ENCODE measurements at places on chromosomes 7 and 10. TPM values are rescaled to one million over a fixed set of nuclear protein-coding genes. Genes with fewer than 3 reads are reported as not detected.

GRCh38 chr7:116315803-116316202, 105.5 kb downstream of the TES start:
- no peaks in the 10 kb centered on the region for H3K27me3 ChIP-seq
- H3K27ac ChIP-seq: no peak overlapping the region
- no peak overlapping the region for H3K4me3 ChIP-seq
- H3K4me1 ChIP-seq: peaks cover 5% of the 10 kb centered on the region
- DNase-seq: no peak

GRCh38 chr7:43164757-43165156, 52.3 kb downstream of the HECW1 start:
- H3K4me1 ChIP-seq: no peaks in the 10 kb centered on the region
- H3K36me3 ChIP-seq: no peaks in the 10 kb centered on the region
- no peak overlapping the region for H3K27ac ChIP-seq
- no peak overlapping the region for H3K4me3 ChIP-seq
- H3K27me3 ChIP-seq: no peaks in the 10 kb centered on the region

Gene GNGT1
- 0.11 TPM for total RNA-seq

Gene NUDT5
- total RNA-seq: 93.3 TPM

Gene ZNF485
- 4.3 TPM for total RNA-seq

GRCh38 chr10:90306187-90306586, 551.7 kb downstream of the HTR7 start:
- no peaks in the 10 kb centered on the region for H3K36me3 ChIP-seq
- H3K4me3 ChIP-seq: no peak overlapping the region
- peaks cover 7% of the 10 kb centered on the region for H3K4me1 ChIP-seq
- H3K27me3 ChIP-seq: no peaks in the 10 kb centered on the region

GRCh38 chr10:7274293-7274692, 136.5 kb downstream of the SFMBT2 start:
- DNase-seq: no peak
- no peaks in the 10 kb centered on the region for H3K27me3 ChIP-seq
- no peaks in the 10 kb centered on the region for H3K4me1 ChIP-seq
- no peak overlapping the region for H3K4me3 ChIP-seq

- no peak for DNase-seq
- H3K36me3 ChIP-seq: no peaks in the 10 kb centered on the region
- H3K27ac ChIP-seq: no peak overlapping the region
- no peak overlapping the region for H3K4me3 ChIP-seq
- no peaks in the 10 kb centered on the region for H3K27me3 ChIP-seq
These were observed 241.7 kb downstream of the MAGI2 start for GRCh38 chr7:79211724-79212123.

DNA sequence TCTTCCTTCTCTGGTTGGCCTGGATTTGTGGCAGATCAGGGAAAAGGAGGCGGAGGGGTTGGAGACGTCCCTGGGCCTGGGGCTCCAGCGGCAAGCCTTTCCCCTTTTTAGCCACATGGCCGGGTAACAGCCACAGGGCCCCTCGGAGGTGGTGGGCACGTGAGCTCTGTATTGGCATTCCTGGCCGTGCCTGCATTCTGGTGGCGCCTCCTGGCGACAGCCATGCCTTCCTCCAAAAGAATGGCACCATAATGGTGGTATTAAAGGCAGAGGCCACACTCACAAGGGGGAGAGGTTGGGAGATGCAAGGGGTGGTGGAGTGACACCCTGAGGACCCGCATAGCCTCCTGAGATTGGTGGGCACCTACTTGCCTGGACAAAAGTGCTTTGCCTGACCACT, 3.0 kb upstream of the AQP1 start:
- H3K4me1 ChIP-seq: peaks cover 8% of the 10 kb centered on the region
- DNase-seq: peak; percentile 90
- H3K27ac ChIP-seq: no peak overlapping the region
- H3K36me3 ChIP-seq: no peaks in the 10 kb centered on the region
- no peaks in the 10 kb centered on the region for H3K27me3 ChIP-seq
- no peak overlapping the region for H3K4me3 ChIP-seq

Gene CPA2
- total RNA-seq: 0.40 TPM

DNA sequence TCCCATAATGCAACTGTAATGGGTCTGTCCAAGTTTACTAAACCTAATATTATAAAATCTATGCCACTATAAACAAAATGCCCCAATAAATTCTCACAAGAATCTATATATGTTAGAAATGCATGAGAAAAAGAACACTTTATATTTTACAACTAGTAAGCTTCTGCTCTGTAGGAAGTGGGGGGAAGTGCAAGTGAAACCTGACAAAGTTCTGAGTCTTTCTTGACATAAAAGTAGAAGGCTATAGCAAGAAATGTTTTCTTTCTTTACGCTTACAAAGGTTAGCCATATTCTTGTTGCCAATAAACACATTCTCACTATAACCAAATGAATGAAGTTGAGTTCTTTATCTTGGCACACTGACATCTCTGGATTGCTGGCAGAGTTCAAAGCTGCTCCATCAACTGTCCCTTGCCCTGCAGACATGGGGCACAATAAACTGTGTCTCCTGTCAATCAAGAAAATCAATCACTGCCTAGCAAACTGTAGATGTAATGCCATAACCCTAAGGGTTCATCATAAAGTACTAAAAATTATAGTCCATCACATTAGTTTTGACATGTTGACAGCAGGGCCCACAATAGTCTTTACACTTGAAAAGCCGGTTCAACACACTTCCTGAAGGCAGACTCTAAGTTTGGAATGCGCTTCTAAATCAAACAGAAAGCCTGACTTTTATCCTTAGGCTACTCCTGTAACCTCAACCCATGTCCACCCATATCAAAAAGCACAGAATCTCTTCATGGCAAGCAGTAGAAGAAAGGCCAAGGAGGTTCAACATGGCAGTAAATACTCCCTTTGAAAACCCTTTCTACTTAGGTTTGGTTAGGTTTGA, 58.6 kb downstream of the TPK1 start:
- no peaks in the 10 kb centered on the region for H3K4me1 ChIP-seq
- DNase-seq: no peak
- H3K27me3 ChIP-seq: no peaks in the 10 kb centered on the region

Gene LRIT1
- 0.11 TPM for total RNA-seq

- no peak overlapping the region for H3K27ac ChIP-seq
- peaks cover 20% of the 10 kb centered on the region for H3K27me3 ChIP-seq
- peak; percentile 75 for DNase-seq
- H3K36me3 ChIP-seq: no peaks in the 10 kb centered on the region
- peaks cover 10% of the 10 kb centered on the region for H3K4me1 ChIP-seq
These were observed 803 bp downstream of the RAPGEF5 start for GRCh38 chr7:22356010-22356691.

DNA sequence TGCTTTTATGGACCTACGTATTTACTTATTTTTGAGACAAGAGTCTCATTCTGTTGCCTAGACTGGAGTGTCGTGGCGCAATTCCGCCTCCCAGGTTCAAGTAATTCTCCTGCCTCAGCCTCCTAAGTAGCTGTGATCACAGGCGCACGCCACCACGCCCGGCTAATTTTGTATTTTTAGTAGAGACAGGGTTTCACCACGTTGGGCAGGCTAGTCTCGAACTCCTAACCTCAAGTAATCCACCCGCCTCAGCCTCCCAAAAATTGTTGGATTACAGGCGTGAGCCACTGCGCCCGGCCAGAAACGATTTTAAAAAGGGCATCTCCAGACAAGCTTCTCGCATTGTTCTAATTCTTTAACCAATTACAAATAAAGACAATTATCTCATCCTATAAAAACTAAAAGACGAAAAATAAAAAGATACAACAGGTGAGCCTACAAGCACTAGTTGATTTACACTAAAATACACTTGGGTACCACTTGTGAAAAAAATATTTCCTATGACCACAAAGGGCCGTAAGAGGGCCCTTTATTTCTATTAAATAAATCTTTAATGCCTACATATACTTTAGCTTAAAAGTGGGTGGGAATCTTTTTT, 2.4 kb downstream of the TRA2A start:
- no peak for DNase-seq
- H3K27ac ChIP-seq: no peak overlapping the region
- H3K27me3 ChIP-seq: no peaks in the 10 kb centered on the region
- no peaks in the 10 kb centered on the region for H3K4me1 ChIP-seq
- H3K36me3 ChIP-seq: peaks cover 20% of the 10 kb centered on the region

Gene GRM8
- total RNA-seq: 1.8 TPM

GRCh38 chr7:20786779-20787659, at the start of gene SP8:
TSS of gene SP8 (minus strand) at chr7:20786886. CDS start at chr7:20786798, 88 bp downstream.
- H3K36me3 ChIP-seq: no peaks in the 10 kb centered on the region
- peaks cover 6% of the 10 kb centered on the region for H3K4me1 ChIP-seq
- peak; percentile 92 for DNase-seq

Gene GPR37
- total RNA-seq: 94.8 TPM

DNA sequence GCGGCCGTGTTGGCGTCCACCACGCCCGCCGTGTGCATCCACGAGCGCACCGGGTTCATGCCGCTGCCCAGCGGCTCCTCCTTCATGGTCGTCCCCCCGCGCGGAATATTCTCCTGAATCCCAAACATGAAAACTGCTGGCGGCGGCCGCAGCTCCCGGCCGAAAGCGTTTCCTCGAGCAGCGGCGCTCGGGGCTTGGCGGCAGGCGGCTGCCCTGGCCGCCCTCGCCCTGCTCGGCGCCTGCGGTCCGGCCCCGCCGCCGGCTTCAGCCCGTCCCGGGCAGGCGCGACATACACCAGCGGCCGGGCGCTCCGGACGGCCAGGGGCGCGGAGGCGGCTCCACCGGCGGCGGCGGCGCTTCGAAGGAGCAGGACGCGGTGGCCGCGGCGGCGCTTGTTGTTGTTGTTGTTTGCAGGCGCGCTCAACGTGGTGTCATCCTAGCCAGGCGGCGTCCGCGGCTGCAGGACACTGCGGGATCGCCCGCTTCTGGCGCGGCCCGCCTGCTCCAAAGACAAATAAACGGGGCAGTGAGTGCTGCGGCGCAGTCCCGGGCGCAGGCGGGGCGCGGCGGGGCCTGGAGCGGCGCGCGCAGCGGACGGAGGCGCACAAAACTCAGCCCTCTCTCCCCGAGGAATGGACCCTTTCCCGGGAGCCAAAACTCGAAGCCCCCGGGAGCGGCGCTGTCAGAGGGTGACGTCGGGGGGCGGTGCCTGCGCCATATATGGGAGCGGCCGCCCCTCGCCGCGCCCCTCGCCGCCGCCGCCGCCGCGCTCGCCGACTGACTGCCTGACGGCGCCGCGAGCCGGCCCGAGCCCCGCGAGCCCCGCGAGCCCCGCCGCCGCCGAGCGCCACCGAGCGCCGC, at the start of gene EBF3:
EBF3 (minus strand) TSS at position 634 of the 861 bp plus-strand sequence; CDS start at position 128, 506 bp downstream.
- peak; percentile 93 for DNase-seq
- peaks cover 91% of the 10 kb centered on the region for H3K27me3 ChIP-seq
- no peaks in the 10 kb centered on the region for H3K36me3 ChIP-seq
- peak within 1 kb of the TSS; percentile 76 for H3K4me3 ChIP-seq

GRCh38 chr7:133691727-133692610, 435.2 kb upstream of the LRGUK start:
- H3K4me3 ChIP-seq: no peak overlapping the region
- H3K36me3 ChIP-seq: no peaks in the 10 kb centered on the region
- no peaks in the 10 kb centered on the region for H3K4me1 ChIP-seq
- no peaks in the 10 kb centered on the region for H3K27me3 ChIP-seq
- H3K27ac ChIP-seq: no peak overlapping the region

DNA sequence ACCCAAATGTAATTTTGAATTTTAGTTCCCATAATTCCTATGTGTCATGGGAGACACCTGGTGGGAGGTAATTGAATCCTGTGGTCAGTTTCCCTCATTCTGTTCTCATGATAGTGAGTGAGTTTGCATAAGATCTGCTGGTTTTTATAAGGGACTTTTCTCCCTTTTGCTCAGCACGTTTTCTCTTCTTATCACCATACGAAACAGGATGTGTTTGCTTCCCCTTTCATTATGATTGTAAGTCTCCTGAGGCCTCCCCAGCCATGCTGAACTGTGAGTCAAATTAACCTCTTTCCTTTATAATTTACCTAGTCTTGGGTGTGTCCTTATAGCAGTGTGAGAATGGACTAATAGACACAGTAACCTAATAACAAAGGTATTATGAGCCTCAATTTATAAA, 36.1 kb upstream of the ZNF736 start:
- H3K27ac ChIP-seq: no peak overlapping the region
- no peak overlapping the region for H3K4me3 ChIP-seq
- no peaks in the 10 kb centered on the region for H3K4me1 ChIP-seq
- no peaks in the 10 kb centered on the region for H3K27me3 ChIP-seq
- no peak for DNase-seq
- no peaks in the 10 kb centered on the region for H3K36me3 ChIP-seq

DNA sequence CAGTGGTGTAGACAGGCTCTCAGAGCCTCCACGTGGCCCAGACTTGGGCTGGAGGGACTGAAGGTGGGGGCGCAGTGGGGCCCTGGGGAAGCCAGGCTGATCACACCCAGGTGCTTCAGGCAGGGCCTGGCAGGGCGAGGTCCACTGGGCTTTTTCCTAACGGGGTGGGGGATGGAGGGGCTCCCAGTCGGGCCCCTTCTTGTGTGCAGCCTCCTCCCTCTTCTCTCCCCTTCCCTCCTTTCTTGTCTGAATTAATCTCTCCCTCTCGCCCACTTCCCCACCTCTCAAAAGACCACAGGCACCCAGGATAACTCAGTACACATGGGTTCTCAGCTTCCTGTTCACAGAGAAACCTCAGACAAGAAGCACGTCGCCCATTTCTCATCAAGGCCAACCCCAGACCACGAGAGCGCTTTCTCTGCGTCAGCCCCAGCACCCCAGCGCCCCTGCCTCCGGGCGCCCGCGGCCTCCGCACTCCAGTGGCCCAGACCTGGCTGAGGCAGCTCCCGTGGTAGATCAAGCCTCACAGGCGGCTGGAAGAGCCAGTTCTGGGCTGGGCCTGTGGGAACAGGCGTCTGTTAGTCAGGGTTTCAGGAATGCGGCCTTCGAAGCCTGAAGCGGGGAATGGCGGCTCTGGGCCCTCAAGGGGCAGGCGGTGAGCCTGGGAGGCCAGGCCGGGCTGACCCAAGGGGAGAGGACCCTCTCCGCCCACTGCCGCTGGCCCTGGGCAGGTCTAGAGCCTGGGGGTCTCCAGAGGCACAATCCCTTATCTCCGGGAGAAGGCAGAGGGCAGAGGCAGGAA, 50.6 kb downstream of the PWWP2B start:
- H3K27me3 ChIP-seq: no peaks in the 10 kb centered on the region
- H3K27ac ChIP-seq: peak overlapping the region; percentile 73
- no peaks in the 10 kb centered on the region for H3K36me3 ChIP-seq
- DNase-seq: peak; percentile 87
- H3K4me3 ChIP-seq: no peak overlapping the region

Gene MGAM2
- 0.27 TPM for total RNA-seq

Gene OR2AE1
- total RNA-seq: not detected

- no peaks in the 10 kb centered on the region for H3K36me3 ChIP-seq
- H3K4me3 ChIP-seq: no peak overlapping the region
- H3K27ac ChIP-seq: peak overlapping the region; percentile 29
- peaks cover 12% of the 10 kb centered on the region for H3K4me1 ChIP-seq
These were observed 401.1 kb upstream of the NFE2L3 start for GRCh38 chr7:25750744-25751508.

Gene CCAR1
- 94.5 TPM for total RNA-seq

Gene C7orf57
- 0.57 TPM for total RNA-seq

Data from endodermal cell (in vitro differentiated cells).